Activated T-cell treated with anti-CD3 and anti-CD28 coated beads for 24 hours (primary cell): ENCODE measurements at places on chromosomes 4 and X.

DNA sequence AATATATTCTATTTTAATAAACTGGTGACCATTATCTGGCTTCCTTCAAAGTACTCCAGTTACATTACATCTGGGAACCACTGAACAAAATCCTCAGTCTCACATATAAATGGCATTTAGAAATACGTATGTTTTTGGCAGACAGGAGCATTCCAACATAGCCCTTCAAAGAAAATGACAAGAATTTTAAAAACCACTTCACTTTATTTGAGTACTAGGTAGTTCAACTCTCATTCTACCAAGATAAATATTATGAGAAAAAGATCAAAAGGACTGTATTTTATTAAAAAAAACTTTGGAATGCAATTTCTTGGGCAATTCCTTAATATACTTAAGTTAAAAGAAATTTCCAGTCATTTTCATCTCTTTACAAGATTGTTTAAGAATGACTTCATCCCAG, 17.6 kb downstream of the TNIP3 start:
- no peak for DNase-seq

DNA sequence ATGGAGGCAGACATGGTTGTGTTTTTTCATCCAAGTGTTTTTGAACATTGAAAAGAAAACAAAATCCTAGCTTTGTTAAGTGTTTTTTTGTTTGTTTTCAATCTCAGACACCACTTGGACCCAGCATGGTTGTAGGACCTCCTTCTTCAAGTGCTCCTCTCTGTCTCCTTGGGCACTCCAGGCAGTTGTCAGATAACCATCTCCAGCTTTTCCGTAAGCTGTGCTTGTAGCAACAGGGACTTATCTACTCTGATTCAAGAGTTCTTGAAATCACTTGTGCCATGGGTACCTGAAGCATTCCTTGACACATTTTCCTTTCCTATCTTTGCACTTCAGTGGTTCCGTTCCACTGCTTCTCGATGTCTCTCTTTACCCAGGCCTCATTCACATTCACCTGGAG, 334.9 kb upstream of the DDX53 start:
- DNase-seq: no peak

DNA sequence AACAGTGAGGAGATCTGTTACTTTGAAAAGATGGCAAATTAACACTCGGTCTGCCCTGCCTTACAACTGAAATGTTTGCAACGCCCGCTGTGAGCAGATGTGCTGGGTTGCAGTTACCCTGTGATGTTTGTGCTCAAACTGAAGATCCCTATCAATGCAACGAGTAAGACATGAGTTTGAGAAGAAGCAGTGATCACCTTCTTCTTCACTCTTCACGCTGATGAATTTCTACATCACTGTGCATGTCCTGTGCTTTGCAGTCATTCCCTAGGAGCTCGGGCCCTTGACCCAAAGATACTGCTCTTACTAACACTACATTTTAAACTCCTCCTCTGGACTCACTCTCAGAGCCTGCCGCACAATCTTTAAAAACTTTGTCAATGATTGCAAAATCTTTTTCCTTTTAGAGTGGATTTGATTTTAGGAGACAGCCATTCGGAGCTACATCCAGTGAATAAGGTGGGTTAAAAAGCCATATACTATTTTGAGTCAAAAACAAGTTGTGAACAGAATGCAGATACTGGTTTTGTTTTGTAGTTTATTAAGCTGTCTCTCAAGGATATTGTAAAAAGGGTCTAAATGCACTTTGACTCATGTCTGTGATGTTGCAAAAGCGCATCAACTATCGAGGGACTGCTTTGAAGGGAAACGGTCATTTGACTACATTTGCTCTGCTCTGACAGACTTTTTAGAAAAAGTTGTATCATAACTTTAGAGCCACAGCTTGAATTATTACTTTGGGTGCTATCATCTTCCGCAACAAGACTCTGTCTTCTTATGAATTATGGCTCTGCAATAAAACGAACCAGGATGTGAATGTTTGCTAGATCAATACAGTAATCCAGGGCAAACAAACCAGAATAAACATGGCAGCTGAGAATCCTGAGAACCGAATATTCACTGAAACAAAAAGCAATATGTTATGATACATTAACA, 5.7 kb upstream of the RHOH start:
- DNase-seq: no peak

GRCh38 chrX:65976161-65976560, 63.7 kb downstream of the VSIG4 start:
- DNase-seq: no peak

- no peak for DNase-seq
Measured at GRCh38 chr4:36274158-36274557, 7.3 kb upstream of the DTHD1 start.

DNA sequence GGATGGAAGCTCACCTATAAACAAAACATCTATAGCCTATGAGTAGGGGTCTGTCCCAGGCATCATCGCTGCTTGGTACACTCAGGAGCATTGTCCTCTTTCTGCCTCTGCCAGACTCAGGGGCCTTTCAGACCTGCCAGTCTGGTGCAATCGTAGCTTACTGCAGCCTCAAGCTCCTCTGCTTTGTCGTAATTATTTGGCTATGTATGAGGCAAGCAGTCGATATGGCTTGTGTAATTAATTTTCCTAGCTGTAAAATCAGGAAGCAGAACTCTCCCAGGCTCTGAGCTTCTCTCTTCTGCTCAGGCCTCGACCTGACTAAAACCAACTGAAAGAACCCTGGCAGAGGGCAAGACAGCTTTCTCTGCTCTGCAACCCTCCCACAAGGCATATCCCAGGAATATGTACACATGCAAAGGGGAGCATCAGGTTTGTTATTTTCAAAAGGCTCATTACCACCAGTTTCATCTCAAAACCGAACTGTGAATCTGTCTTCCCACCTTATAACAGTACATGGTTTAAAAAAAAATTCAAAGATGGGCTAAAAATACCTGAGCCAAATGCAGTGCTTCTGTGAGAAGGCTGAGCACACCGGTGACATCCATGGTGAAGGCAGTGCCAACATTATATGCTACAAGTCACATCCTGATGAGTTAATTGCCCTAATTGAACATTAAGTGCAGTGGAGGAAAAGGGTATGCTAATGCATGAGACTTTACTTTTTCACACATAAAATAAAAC, 309.2 kb upstream of the EMCN start:
- DNase-seq: no peak

DNA sequence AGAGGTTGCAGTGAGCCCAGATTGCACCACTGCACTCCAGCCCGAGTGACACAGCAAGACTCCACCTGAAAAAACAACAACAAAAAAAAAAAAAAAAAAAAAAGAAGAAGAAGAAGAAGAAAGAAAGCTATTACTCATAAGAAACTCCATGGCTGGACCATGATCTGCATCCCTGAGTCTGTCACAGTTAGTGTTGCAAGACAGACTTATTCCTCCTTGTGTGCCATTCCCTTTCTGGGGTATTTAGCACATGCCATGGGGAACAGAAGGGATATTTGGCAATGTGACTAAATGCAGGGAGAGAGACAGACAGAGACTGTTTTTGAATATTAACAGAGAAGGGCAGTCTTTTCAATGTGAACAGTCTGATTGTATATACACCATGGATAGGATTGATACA, 16.7 kb upstream of the PDS5A start:
- no peak for DNase-seq

- DNase-seq: no peak
Measured at GRCh38 chrX:110992611-110993010, 103.4 kb upstream of the PAK3 start.
